Erythroblast (primary cell): ENCODE measurements at places on chromosomes 1 and 21.

- DNase-seq: no peak
Observed at GRCh38 chr1:186812570-186812969, 16.2 kb upstream of the PLA2G4A start.

- DNase-seq: no peak
Observed at GRCh38 chr1:178634445-178634844, 90.6 kb upstream of the RALGPS2 start.

- DNase-seq: no peak
Observed at GRCh38 chr1:167635156-167635648, 5.2 kb downstream of the RCSD1 start.

DNA sequence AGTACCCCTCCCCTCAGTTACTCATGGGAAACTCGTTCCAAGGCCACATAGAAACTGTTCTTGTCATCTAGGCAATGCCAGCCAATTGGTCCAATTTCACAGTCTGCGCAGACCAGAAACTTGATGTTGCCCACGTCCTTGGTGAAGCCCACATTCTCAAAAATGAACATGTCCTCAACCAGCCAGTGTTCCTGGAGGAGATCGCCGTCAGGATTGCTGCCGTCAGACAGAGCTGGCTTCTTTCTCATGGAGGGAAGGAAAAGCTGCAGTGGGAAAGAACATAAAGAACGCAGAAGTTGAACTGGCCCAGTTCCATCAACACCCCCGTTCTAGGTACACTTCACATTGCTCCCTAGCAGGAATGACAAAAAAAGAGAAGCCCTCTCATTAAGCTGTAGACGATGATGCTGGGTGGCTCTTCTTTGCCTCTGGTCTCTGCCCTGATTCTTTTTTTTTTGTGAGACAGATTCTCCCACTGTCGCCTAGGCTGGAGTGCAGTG lies 7.9 kb downstream of the RABIF start:
- no peak for DNase-seq

DNA sequence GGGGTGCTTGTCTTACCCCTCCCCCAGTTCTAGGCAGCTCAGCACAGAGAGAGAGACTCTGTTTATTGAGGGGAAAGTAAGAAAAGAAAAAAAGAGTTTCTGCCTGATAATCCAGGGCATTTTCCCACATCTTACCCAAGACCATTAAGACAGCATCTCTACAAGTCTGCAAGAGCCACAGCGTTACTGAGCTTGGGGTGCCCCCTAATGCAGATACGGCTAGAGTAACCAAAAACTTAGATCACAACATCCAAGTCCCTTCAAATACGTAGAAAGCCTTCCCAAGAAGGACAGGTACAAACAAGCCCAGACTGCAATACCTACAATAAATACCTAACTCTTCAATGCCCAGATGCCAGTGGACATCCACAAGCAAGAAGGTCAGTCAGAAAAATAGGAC lies 6.2 kb upstream of the TEX50 start:
- DNase-seq: peak; percentile 30

- no peak for DNase-seq
Observed at GRCh38 chr1:1328254-1328653, 2.8 kb upstream of the TAS1R3 start.

- DNase-seq: no peak
Observed at GRCh38 chr1:154698320-154699096, 90.5 kb upstream of the ADAR start.
